ENCODE measurements at places on chromosomes 7 and 10.
A peak's percentile ranks its signal among the peaks of the same experiment; 100 is the strongest.

DNA sequence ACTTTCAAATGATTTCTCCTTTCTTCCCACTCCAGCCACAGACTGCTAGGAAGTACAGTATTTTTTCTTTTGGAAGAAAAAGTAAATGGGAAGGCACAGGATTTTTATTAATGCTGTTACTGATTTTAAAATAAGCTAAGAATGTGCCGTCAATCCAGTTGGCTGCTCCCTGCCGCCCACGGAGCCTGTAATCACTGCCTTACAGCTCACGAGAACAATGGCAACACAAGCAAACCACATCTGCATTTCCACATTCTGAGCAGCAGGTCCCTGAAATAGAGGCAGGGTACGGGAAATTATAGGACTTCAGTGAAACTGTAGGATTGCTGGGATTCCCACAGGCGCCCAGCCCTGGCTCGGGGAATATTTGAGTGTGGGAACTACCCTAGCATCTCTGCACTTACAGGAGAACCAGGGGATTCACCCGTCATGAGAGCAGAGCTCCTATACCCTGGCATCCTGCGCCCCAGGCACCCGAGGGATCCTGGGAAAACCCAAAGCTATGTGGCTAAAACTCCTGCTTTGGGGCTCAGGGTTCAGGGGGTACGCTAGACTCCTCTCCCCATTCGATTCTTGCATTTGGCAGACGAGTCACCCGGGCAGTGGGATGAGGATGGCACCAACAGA is 72.9 kb upstream of the TNS3 start:
- no peak for DNase-seq

GRCh38 chr10:69628891-69629290 is 1.2 kb upstream of the FAM241B start:
- DNase-seq, result no peak

GRCh38 chr10:110101464-110102144 is 93.8 kb downstream of the ADD3 start:
- DNase-seq, result no peak

GRCh38 chr10:128096486-128097199 is 29.6 kb downstream of the MKI67 start:
- no peak for DNase-seq

DNA sequence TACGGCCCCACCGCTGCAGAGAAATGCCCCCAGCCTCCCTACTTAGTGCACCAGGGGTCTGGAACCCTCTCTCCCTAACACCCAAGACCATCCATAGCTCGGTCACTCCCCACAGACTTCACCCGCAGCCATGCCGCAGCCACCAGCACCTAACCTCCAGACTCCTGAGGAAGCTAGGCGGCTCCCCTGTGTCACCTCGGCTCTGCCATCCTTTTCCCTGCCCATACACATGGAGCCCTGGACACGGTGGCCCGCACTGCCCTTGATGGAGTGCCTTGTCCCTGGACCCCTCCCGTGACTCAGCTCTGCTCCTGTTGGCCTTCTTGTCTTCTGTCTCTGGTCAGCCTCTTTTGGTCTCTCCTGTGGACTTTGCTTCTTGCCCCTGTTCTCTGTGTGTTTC is 107.5 kb downstream of the INSYN2A start:
- DNase-seq, result no peak

GRCh38 chr10:45249978-45250693 is 65.3 kb downstream of the OR13A1 start:
- peak; percentile 69 for DNase-seq

- no peak for DNase-seq
These were observed 165.8 kb upstream of the ADCY1 start for GRCh38 chr7:45408409-45408737.

GRCh38 chr10:2620827-2621521 is 446.4 kb upstream of the PFKP start:
- no peak for DNase-seq

- DNase-seq, result no peak
These were observed 1.8 kb downstream of the CLIP2 start for GRCh38 chr7:74290981-74291441.

- no peak for DNase-seq
These were observed 53.0 kb downstream of the SNX13 start for GRCh38 chr7:17887286-17887685.

GRCh38 chr7:917255-918117 is 37.0 kb downstream of the ADAP1 start:
- DNase-seq, result no peak

DNA sequence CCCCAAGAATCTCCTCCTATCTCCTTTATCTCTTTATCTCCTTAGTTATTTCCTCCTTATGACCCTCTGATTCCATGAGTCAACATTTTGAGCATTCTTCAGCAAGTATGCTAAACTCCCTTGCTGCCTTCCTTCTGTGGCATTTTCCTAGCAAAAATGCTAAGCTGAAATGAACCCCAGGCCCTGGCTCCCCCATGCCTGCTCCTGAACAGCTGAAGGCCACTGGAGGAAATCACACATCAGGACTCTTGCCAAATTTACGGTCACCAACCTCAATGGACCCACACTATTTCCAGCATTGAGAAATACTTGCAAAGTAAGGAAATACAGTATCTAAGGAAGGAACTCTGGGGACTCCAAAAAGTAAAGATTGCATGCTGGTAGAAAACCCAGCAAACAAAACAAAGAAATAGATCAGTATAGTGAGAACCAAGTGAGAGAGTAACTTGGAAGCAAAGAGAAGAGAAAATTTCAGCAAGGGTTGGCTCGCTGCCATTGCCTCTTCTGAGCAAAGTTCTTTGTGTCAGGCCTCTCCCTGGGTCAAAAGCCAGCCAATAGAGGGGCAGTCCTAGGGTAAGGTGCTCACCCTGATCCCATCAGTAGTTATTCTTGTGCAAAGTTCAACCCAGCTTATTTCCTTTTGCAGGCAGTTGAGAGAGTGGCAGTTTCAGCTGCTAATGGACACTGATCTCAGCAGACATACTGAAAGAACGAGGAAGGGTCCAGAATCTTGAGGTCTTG is 5.1 kb upstream of the PLEKHS1 start:
- no peak for DNase-seq

DNA sequence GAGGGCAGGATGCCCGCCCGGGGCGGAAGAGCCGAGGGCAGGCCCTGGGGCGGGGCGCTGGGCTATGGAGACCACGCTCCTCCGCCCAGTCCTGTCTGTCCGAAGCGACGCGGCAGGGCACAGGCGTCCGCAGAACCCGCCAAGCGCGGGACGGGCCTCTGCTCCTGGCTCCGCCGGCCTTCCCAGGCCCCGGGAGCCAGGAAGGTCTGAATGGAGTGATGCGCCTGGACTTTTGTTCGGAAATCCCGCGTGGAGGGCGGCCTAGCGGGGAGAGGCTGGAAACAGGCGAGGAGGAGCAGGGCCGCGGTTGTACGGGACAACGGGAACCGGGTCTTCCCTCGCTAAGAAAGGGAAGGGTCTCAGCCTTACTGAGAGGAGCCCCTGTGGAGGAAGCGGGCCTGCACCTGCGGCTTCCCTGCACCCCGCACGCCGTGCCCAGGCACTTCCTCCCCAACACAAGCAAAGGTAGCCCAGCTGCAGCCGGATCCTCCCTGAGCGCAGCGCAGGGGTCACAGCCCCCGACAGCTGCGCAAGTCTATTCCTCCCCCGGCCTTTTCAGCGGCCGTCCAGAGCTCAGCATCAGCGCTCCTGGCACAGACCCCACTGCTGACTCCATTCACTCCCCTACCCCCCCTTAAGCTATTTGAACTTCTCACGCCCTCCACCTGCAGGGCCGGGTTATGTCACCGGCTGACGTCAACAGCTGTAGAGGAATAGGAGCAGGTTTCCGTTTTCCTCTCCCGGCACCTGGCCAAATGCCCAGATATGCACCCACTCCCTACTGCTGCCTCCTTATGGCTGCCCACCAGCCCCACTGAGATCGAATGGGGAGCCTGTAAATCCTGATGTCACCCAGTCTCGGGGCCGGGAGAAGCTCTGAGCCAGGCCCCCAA is 143.2 kb upstream of the RET start:
- DNase-seq, result peak; percentile 29

DNA sequence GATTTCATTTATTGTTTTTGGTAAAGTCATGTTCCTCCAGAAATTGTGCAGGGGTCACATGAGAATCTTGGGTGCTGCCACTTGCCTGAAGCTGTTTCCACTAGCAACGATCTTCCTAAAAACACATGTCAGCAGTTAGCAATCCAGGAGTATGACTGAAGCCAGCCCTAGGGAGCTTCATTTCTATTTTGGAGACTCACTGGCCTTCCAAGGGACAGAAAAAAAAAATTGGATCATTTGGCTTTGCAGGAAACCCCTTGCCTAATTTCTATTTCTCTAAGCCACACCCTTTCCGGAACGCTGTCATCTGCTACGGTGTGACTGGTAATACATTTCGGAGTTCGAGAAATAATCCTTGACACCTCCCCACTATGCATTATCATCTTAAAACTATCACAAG is 204.7 kb downstream of the TAX1BP1 start:
- no peak for DNase-seq

- no peak for DNase-seq
These were observed 170.7 kb downstream of the HERPUD2 start for GRCh38 chr7:35524112-35524804.

- no peak for DNase-seq
These were observed 21.8 kb upstream of the AKR1B1 start for GRCh38 chr7:134480730-134481129.
